ENCODE measurements at places on chromosomes 2 and 18.

DNA sequence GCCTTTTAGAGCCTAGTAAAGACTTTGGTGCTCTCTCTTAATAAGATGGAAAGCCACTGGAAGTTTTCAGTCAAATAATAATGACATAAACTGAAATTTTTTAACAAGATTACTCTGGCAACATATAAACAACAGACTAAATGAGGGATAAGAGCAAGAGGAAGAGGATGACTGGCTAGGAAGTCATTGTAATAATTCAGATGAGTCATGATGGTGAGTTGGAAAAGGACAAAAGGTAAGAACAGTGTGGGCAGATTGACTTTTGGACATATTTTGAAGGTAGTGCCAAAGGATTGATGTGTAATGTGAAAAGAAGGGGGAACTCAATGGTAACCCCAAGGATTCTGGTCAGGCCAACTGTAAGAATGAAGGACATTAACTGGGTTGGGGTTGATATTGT, 310.3 kb downstream of the NOL4 start:
- H3K4me3 ChIP-seq: no peak overlapping the region
- no peak for DNase-seq
- H3K27ac ChIP-seq: no peak overlapping the region
- H3K27me3 ChIP-seq: no peaks in the 10 kb centered on the region
- H3K36me3 ChIP-seq: no peaks in the 10 kb centered on the region

GRCh38 chr2:13046557-13047165, 329.9 kb downstream of the TRIB2 start:
- H3K4me1 ChIP-seq: no peaks in the 10 kb centered on the region
- no peak for DNase-seq
- H3K4me3 ChIP-seq: no peak overlapping the region
- no peak overlapping the region for H3K27ac ChIP-seq
- no peaks in the 10 kb centered on the region for H3K36me3 ChIP-seq

GRCh38 chr2:47388888-47389287, 14.1 kb upstream of the MSH2 start:
- no peaks in the 10 kb centered on the region for H3K36me3 ChIP-seq
- H3K4me3 ChIP-seq: no peak overlapping the region
- peaks cover 13% of the 10 kb centered on the region for H3K27me3 ChIP-seq
- DNase-seq: no peak

GRCh38 chr2:101113441-101114267, 37.5 kb downstream of the TBC1D8 start:
- no peaks in the 10 kb centered on the region for H3K36me3 ChIP-seq
- no peak overlapping the region for H3K27ac ChIP-seq
- DNase-seq: no peak
- H3K4me1 ChIP-seq: peaks cover 32% of the 10 kb centered on the region
- no peak overlapping the region for H3K4me3 ChIP-seq
- peaks cover 5% of the 10 kb centered on the region for H3K27me3 ChIP-seq

GRCh38 chr2:212520340-212520739, 18.3 kb downstream of the ERBB4 start:
- DNase-seq: no peak
- H3K36me3 ChIP-seq: no peaks in the 10 kb centered on the region
- H3K27me3 ChIP-seq: no peaks in the 10 kb centered on the region
- no peak overlapping the region for H3K4me3 ChIP-seq

GRCh38 chr18:10241579-10241978, 212.9 kb upstream of the APCDD1 start:
- no peaks in the 10 kb centered on the region for H3K27me3 ChIP-seq
- H3K4me3 ChIP-seq: no peak overlapping the region
- no peaks in the 10 kb centered on the region for H3K4me1 ChIP-seq
- H3K27ac ChIP-seq: no peak overlapping the region
- no peaks in the 10 kb centered on the region for H3K36me3 ChIP-seq
- no peak for DNase-seq

DNA sequence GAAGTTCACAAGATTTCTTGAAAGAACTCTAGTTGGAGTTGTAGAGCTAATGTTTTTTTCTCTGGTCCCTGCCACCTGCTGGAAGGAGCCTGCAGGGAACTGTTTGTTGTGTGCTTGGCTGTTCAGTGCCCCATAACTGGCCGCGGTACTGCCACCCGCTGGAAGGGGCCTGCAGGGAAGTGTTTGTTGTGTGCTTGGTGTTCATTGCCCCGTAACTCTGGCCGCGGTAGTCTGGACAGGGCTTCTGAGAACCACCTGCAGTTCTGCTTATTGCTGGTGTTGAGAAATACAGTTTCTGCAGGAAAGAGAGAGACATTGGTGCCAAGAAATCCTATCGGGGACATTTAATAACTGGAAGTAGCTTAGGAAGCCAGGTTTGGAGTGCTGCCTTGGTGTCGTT, 58.1 kb downstream of the AGAP1 start:
- no peaks in the 10 kb centered on the region for H3K4me1 ChIP-seq
- peaks cover 38% of the 10 kb centered on the region for H3K27me3 ChIP-seq
- H3K4me3 ChIP-seq: no peak overlapping the region
- no peak overlapping the region for H3K27ac ChIP-seq

DNA sequence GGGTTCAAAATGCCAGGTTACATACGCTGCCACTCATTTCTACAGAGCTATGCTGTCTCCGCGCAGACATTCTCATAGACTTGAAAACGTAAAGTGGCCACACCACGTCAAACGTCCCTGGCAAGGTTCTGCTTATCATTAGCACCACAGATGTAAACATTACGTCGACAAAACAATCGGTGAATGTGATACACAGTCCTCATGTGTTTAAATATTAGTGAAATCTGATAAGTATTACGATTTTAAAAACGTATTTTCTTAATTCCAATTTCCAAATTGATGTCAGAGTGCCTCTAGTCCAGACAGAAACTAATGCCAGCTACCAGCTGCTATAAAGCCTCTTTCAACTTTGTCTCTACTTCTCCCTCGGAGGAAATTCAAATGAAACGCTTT, 1.2 kb downstream of the STK17B start:
- H3K4me1 ChIP-seq: peaks cover 38% of the 10 kb centered on the region
- peak overlapping the region; percentile 99 for H3K4me3 ChIP-seq
- no peaks in the 10 kb centered on the region for H3K27me3 ChIP-seq
- H3K27ac ChIP-seq: peak overlapping the region; percentile 100

- H3K4me3 ChIP-seq: no peak overlapping the region
- H3K36me3 ChIP-seq: no peaks in the 10 kb centered on the region
- no peaks in the 10 kb centered on the region for H3K27me3 ChIP-seq
- H3K27ac ChIP-seq: no peak overlapping the region
- H3K4me1 ChIP-seq: no peaks in the 10 kb centered on the region
Measured at GRCh38 chr2:188776634-188777033, 197.5 kb upstream of the COL3A1 start.

- H3K27me3 ChIP-seq: no peaks in the 10 kb centered on the region
- peaks cover 28% of the 10 kb centered on the region for H3K36me3 ChIP-seq
- H3K4me3 ChIP-seq: no peak overlapping the region
- peaks cover 36% of the 10 kb centered on the region for H3K4me1 ChIP-seq
- no peak overlapping the region for H3K27ac ChIP-seq
- DNase-seq: no peak
Measured at GRCh38 chr18:62206593-62206992, 19.5 kb downstream of the RELCH start.

DNA sequence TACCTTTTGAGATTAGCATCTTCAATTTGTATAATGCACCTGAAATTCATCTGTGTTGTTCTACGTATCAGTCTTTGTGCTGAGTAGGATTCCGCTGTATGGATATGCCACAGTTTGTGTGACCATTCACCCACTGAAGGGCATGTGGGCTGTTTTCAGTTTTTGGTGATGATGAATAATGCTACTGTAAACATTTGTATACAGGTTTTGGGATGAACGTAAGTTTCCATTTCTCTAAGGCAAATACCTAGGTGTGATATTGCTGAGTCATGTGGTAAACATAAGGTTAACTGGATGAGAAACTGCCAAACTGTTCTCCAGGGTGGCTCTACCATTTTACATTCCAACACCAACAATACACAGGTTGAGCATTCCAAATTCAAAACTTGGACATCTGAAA, 35.1 kb downstream of the CABYR start:
- H3K36me3 ChIP-seq: no peaks in the 10 kb centered on the region
- peaks cover 20% of the 10 kb centered on the region for H3K4me1 ChIP-seq
- DNase-seq: no peak
- H3K27ac ChIP-seq: no peak overlapping the region
- no peaks in the 10 kb centered on the region for H3K27me3 ChIP-seq

DNA sequence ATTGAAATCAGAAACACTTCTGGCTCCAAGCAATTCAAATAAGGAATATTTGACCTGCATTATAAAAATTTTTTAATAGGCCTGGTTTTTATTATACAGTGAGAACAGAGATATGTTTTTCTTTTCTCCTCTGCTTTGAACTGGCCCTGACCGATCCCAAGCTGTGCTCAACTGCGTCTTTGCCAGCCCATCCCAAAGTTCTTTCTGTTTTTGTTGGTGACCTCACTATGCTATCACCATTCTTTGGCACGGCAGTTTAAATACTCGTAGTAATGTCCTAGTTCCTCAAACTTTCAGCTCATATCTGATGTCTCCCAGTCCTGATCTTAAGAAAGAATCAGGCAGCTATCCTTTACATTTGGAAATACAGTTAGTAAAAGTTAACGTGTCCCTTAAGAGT, 42.3 kb upstream of the NETO1 start:
- no peak overlapping the region for H3K4me3 ChIP-seq
- H3K36me3 ChIP-seq: no peaks in the 10 kb centered on the region
- DNase-seq: no peak
- H3K27me3 ChIP-seq: no peaks in the 10 kb centered on the region

DNA sequence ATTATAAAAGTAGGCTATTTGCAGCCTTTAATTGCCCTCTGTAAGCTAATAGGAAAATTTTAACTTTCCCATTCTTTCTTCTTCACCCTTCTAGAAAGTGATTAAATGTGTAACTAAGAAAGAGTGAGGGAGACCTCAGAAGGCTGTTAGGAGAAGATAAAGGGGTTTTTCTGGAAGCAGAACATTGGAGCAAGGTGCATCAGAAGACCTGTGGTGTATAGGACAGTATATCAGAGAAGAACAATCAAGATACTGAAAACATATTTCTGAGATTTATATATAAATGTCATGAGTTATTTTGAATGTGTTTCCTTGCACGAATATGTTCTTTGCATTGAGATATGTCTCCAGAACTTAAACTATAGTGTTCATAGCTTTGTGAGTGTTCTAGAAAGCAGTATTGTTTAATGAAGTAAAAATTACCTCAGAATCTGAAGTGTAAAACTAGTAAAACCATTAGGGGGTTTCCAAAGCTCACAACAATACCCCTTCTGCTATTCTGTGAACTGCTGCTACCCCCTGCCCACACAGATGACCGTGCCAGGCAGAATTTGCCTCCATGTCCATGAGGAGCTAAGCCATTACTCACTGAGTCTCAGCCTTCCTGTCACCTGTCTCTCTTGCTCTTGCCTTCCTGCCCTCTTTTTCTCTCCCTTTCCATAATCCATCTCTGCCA, 537.9 kb downstream of the EPHA4 start:
- no peak overlapping the region for H3K27ac ChIP-seq
- no peak for DNase-seq
- no peaks in the 10 kb centered on the region for H3K27me3 ChIP-seq
- H3K4me3 ChIP-seq: no peak overlapping the region
- H3K36me3 ChIP-seq: no peaks in the 10 kb centered on the region

DNA sequence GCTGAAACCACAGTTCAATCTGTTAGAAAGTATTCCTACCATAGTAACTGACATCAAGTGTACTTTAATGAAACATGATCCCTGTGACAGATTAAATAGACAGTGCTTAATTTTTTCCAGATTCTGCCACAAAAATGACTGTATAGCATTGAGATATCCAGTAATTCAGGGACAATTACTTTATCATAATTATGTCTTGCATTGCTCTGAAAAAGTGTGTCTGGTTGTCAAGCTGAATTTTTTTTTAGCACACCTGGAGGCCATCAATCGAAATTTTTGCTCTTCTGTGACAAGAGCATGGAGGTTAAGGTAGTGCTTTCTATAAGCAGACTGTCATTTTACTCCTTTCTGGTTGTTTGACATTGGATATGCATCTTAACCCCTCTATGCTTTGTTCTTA, 1083.8 kb upstream of the NRXN1 start:
- H3K27me3 ChIP-seq: no peaks in the 10 kb centered on the region
- H3K4me1 ChIP-seq: no peaks in the 10 kb centered on the region
- no peak overlapping the region for H3K4me3 ChIP-seq
- no peak overlapping the region for H3K27ac ChIP-seq
- no peak for DNase-seq

DNA sequence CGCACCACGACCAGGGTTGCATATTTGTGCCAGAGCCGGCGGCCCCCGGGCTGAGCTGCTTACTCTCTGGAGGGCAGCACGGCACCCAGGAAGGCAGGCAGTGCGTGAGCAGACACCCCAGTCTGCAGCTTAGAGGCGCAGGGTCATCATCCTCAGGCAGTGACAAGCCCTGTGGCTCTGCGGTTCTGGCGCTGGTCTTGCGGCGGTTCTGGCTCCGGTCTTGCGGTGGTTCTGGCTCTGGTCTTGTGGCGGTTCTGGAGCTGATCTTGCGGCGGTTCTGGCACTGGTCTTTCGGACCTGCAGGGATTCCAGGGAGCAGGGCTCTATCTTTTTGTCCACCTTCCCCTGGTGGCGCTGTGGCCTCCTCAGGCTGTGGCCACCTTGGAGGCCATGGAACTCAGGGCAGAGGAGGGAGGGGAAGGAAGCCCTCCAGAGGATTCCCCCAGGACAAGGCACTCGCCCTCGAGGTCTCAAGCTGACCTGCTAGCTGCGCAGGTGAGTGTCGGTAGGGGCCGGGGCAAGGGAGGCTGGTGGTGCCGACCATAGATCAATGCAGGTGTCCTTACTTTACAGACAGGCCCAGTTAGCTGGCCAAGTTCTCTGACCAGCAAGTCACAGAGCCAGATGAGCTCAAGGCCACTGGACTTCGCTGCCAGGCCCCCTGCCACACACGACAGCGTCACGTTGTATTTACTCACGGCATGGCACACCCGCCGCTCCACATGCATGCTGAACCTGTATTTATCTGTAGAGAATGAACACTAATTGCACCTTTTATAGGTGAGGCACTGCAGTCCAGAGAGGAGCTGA, 14.9 kb downstream of the ESPNL start:
- peaks cover 24% of the 10 kb centered on the region for H3K27me3 ChIP-seq
- no peak for DNase-seq
- peaks cover 6% of the 10 kb centered on the region for H3K4me1 ChIP-seq
- H3K27ac ChIP-seq: peak overlapping the region; percentile 56
- peaks cover 24% of the 10 kb centered on the region for H3K36me3 ChIP-seq
- H3K4me3 ChIP-seq: no peak overlapping the region

GRCh38 chr2:25292408-25292807, 49.3 kb downstream of the DNMT3A start:
- H3K36me3 ChIP-seq: peaks cover 11% of the 10 kb centered on the region
- peaks cover 41% of the 10 kb centered on the region for H3K4me1 ChIP-seq
- DNase-seq: no peak
- H3K27me3 ChIP-seq: no peaks in the 10 kb centered on the region
- H3K27ac ChIP-seq: peak overlapping the region; percentile 20
- H3K4me3 ChIP-seq: no peak overlapping the region

DNA sequence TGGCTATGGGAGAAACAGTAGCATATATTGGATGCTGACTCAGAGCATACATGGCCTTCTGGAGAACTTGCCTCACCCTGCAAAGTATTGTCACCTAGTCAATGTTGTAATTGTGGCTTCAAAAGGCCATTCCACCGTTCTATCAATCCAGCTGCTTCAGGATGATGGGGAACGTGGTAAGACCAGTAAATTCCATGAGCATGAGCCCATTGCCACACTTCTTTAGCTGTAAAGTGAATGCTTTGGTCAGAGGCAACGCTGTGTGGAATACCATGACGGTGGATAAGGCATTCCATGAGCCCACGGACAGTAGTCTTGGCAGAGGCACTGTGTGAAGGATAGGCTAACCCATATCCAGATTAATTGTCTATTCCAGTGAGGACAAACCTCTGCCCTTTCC, 1300.1 kb upstream of the ACVR2A start:
- H3K4me3 ChIP-seq: no peak overlapping the region
- no peak for DNase-seq
- H3K27me3 ChIP-seq: no peaks in the 10 kb centered on the region
- no peaks in the 10 kb centered on the region for H3K4me1 ChIP-seq
